ENCODE measurements at places on chromosomes 16 and 17.

DNA sequence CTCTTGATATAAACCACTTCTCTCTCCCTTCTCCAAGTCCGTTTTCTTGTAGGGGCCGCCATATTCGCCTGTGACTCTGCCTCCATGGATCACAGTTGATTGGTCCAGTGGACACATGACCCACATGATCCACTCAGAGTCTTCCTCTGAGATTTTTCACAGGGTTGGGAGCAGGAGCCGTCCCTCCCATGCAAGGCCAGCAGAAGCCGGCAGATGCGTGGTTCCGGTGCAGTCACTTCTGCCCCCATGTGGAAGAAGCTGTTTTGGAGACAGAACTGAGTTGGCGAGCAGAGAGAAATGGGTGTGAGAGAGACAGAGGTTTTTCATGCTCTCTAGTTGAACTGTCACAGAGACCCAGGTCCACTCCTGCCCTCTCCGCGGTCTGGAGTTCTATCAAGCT is 83.3 kb downstream of the C16orf95 start:
- DNase-seq = no peak

- DNase-seq = no peak
These were observed 64.8 kb upstream of the AMZ2 start for GRCh38 chr17:68182940-68183551.

DNA sequence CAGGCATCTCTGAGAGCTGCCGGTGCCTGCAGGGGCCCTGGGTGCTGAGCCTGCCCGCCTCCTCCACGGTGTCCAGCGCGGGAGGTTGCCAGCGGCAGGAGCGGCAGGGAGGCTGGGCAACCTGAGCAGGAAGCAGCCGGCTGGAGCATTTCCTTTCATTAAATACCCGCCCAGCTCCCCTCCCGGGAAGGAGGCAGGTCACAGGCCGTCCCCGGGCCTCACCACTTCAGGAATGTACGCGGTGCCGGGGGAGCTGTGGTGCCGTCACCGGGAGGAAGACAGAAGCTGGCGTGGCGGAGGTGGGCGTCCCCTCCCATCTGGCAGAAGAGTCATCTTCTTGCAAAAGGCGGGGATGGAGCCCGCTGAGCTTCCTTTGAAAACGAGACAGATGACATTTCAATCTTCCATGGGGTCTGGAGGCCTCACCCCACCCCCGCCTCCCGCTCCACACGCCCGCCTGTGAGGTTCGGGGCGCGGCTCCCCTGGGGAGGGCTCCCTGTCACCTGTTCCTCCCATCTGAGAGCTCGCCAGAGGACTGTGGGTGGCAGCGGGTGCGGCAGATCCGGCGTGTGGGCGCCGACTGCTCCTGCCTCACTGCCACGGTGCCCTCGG is 16.0 kb downstream of the SOX8 start:
- DNase-seq = no peak

- DNase-seq = peak; percentile 82
These were observed 123.0 kb downstream of the GOSR1 start for GRCh38 chr17:30600060-30600829.

DNA sequence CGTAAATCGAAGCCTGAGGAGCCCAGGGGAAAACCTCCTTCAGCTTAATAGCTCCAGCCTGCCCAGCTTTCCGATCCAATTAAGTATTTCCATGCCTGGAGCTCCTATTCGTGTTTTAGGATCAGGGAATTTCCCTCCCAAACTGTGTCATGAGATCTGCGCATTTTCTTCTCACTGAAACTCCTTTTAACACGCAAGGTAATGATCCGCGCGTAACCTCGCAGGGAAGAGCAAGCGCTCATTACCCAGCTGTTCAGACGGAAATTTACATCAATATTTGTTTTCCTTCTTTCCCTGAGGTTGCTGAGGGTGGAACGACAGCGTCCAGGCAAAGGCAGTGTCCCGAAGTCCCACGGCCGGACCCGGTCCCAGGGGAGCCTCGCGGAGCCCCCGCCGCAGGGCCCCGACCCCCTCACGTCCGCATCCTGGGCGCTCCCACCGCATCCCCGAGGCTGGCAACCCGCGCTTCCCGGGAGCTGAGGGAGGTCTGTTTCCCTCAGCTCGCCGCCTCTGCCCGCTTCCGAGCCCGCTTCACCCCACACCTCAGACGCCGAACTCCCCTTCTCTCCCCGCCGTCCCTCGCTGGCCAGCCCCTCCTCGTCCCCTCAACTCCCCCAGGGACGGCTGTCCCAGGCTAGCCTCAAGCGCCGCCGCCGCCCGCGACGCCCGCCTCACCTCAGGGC is 415 bp downstream of the ABCA5 start:
- DNase-seq = peak; percentile 5

- no peak for DNase-seq
These were observed 28.2 kb upstream of the ZC3H18 start for GRCh38 chr16:88541831-88542616.

GRCh38 chr17:63681530-63681929 is 18.4 kb downstream of the LIMD2 start:
- DNase-seq = no peak

DNA sequence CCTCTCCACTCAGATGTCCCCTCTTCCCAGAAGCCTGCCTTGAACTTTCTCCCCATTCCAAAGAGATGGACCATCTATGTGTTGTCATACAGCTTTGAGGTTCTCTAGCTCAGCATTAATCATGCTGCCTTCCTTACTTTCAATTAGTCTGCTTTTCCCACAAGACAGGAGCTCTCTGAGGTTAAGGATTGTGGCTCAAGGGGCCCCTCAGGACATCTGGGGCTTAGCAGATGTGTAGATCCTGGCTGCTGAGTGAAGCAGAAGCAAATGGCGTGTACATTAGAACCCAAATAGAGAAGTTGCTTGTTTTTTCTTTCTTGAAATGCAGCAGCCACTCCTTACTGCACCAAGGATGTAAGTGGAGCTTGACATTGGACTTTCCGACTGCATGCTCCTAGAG is 330.5 kb upstream of the TNRC6C start:
- DNase-seq = no peak

GRCh38 chr17:4499431-4500190 is 930 bp downstream of the SPNS2 start:
- DNase-seq = peak; percentile 36

DNA sequence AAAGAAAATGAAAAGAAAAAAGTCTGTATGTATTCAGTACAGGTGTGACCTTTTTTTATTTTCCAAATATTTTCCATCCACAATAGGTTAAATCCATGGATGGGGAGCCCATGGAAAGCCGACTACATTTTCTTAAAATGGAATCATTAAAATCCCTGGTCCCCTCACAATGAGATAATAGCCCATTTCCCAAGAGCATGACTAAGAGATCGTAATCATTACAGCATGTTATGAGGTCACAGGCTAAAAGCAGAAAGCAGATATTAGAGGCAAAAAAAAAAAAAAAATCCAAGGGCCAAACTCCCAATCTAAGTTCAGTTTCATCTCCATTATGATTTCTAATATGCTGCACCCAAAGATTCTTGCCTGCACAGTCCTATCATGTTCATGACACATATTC is 44.7 kb downstream of the CYTH1 start:
- DNase-seq = no peak

- DNase-seq = no peak
These were observed 919 bp downstream of the N4BP1 start for GRCh38 chr16:48608871-48609651.

DNA sequence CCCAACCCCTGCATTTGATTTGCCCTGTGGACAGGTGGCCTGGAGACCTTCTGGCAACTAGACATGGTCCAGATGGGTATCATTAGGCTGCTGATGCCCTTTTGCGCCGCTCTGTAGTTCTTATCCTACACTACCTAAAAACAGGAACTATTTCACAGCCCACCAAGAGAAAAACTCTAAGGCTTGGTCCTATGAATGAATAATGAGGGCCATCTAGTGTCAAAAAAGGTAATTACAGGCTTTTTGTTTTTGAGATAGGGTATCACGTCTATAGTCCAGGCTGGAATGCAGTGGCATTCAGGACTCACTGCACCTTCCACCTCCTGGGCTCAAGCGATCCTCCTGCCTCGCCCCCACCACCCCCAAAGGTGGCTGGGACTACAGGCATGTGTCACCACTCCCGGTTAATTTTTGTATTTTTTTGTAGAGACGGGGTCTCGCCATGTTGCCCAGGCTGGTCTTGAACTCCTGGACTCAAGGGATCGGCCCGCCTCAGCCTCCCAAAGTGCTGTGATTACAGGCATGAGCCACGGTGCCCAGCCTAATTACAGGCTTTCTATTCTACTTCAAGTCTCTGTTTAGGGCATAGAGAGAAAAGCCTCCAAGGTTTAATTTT is 20.9 kb downstream of the COIL start:
- DNase-seq = peak; percentile 66

DNA sequence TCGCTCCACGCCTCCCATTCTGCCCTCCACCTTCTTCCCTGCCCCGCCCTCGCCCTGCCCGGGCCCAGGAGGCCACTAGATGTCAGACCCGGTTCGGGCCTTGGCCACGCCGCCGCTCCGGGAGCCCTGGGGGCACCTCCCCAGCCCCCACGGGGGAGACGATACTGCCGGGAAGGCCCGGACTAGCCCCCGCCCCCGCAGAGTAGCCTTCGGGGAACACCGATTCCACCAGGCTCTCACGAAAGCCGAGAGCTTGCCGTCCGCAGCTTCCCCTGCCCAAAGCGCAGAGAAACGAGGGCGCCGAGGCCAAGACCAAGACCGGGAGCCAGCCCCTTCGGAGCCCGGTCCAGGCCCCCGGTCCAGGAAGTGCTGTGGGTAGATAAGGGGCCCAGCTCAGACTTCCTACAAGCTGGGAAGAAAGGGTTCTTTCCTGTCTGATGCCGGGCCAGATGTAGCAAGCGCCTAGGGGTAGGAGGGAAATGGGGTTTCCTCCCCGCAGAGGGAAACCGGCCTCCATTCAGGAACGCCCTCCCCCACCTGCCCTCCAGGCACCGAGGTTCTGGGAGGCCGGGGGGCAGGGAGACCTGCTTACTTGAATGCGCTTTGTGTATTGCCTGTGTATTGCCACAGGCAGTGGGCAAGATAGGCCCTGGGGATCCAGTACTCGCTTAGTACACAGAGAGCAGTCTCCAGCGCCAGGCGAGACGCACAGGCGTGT is 806 bp upstream of the CYB561 start:
- no peak for DNase-seq

- DNase-seq = no peak
These were observed 23.3 kb downstream of the STAT5B start for GRCh38 chr17:42252597-42253550.

DNA sequence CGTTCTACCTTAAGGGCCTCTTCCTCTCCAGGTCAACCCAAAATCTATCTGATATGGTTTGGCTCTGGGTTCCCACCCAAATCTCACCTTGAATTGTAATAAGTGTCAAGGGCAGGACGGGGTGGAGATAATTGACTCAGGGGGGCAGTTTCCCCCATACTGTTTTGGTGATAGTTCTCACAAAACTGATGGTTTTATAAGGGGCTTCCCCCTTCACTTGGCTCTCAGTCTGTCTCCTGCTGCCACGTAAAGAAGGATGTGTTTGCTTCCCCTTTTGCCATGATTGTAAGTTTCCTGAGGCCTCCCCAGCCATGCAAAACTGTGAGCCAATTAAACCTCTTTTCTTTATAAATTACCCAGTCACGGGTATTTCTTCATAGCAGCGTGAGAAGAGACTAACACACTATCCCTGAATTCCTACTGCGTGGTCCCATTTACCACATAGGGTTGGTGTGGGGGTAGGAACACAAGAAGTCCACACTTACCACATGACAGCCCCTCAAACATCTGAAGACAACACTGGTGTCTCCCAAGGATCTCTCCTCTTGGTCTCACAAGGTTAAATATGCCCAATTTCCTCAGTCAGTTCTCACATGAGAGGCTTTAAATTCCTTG is 8.2 kb downstream of the COTL1 start:
- no peak for DNase-seq

- no peak for DNase-seq
These were observed 1049.4 kb upstream of the EEF2KMT start for GRCh38 chr16:6146874-6147425.

GRCh38 chr17:40034426-40035161 is 19.4 kb downstream of the CSF3 start:
- no peak for DNase-seq

DNA sequence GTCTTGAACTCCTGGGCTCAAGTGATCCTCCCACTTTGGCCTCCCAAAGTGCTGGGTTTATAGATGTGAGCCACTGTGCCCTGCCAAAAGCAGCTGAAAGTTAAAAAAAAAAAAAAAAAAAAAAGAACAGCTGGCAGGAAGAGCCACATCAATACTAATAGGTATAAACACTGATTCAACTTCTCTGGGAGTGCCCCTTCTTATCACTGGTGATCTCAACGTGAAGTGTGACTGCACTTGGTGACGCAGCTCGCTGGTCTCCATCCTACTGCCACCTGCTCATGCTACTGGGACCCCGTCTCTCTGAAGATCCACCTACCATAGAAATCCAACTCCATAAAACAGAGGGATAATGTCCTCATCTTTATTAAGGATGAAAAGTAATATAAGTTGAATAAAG is 40.8 kb downstream of the RNF157 start:
- DNase-seq = no peak

DNA sequence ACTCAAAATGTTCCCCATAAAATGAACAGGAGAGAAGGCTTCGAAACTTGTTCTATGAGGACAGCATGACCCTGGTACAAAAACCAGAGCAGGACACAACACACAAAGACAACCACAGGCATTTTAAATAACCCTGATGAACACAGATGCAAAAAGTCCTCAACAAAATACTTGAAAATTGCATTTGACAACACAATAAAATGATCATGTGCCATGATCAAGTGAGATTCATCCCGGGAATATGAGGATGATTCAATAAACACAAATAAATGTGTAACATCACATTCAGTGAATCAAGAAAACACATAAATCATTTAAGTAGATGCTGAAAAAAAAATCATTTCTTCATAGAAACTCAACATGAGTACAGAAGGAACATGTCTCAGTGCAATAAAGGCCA is 208.4 kb upstream of the WSB1 start:
- DNase-seq = no peak

- no peak for DNase-seq
These were observed 2.3 kb downstream of the RSAD1 start for GRCh38 chr17:50480854-50481490.

GRCh38 chr16:19520861-19521331 is 1.0 kb downstream of the GDE1 start:
- DNase-seq = no peak

GRCh38 chr16:1972490-1972877 is 631 bp downstream of the TBL3 start:
- no peak for DNase-seq

DNA sequence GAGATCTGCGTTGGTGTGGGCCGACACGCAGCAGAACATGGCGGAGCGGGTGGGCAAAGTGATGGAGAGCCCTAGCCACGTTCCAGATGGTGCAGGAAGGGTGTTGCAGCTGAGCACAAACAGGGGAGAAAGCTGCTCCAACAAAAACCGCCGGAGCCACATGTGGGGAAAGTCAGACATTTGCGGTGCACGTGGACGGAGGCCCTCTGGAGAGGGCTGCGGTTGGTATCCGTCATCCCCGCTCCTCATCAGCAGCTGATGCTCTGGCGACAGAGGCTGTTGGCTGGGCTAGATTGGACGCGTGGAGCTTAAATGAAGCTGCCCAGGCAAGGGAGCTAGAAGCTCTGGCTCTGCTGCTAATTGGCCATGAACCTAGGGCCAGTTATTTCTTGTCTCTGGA is 43.5 kb upstream of the ADCY9 start:
- no peak for DNase-seq
